Activated T-helper 1 cell treated with anti-CD3 and anti-CD28 coated beads, Interleukin-12 subunit alpha, Interleukin-12 subunit beta, Interleukin-2, Interleukin-4 antibody, amounts not matched to agents 30 ng/mL and 10 ng/mL and 1 ng/mL, durations not matched to agents 14 hours and 24 hours and 36 hours (primary cell): ENCODE measurements at places on chromosomes 5 and 9. TPM values are rescaled to one million over a fixed set of nuclear protein-coding genes. Genes with fewer than 3 reads are reported as not detected.

DNA sequence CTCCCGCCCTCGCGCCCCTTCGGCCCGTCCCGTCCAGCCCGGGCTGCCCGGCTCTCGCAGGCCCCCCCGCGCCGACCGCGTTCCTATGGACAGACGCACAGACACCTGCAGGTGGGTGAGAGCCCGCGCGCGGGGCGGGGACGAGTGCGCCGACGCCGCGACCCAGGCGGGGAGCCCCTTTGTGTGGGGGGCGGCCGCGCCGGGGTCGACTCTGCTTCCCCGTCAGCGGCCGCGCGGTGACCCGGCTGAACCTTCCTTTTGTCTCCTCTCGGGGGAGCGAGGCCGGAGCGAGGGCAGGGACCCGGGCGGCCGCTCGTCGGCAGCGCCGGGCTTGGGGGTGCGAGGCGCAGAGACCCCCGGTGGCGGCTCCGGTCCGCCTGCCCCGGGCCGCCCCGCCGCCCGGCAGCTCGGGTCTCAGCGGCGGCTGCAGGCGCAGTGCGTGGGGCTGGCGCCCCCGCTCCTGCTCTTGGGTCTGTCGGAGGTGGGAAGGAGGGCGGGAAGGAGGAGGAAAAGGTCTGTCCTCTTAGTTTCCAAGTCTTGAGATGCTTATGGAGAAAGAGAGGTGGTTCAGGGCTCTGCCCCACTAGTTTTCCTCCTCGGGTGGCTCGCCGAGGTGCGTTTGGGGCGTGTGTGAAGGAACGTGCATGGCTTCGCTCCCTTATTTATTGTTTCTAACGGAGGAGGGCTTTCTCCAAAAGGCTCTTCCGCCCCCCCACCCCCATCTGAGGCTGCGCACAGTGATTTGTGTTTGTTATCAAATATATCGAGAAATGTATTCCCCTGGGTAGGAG is 576 bp downstream of the KIAA1958 start:
- peaks cover 38% of the 10 kb centered on the region for H3K4me1 ChIP-seq
- H3K27ac ChIP-seq: peak overlapping the region; percentile 85
- H3K36me3 ChIP-seq: peaks cover 5% of the 10 kb centered on the region
- DNase-seq: peak; percentile 22
- peak overlapping the region; percentile 97 for H3K4me3 ChIP-seq

- no peak overlapping the region for H3K27ac ChIP-seq
- no peak overlapping the region for H3K4me3 ChIP-seq
- H3K36me3 ChIP-seq: peaks cover 67% of the 10 kb centered on the region
- H3K4me1 ChIP-seq: peaks cover 18% of the 10 kb centered on the region
- peaks cover 2% of the 10 kb centered on the region for H3K27me3 ChIP-seq
Observed at GRCh38 chr5:175711472-175712312, 53.8 kb downstream of the HRH2 start.

GRCh38 chr9:89138463-89139390 is 39.9 kb downstream of the SHC3 start:
- DNase-seq: no peak
- no peak overlapping the region for H3K27ac ChIP-seq
- H3K4me1 ChIP-seq: no peaks in the 10 kb centered on the region
- H3K36me3 ChIP-seq: no peaks in the 10 kb centered on the region
- peaks cover 4% of the 10 kb centered on the region for H3K27me3 ChIP-seq

DNA sequence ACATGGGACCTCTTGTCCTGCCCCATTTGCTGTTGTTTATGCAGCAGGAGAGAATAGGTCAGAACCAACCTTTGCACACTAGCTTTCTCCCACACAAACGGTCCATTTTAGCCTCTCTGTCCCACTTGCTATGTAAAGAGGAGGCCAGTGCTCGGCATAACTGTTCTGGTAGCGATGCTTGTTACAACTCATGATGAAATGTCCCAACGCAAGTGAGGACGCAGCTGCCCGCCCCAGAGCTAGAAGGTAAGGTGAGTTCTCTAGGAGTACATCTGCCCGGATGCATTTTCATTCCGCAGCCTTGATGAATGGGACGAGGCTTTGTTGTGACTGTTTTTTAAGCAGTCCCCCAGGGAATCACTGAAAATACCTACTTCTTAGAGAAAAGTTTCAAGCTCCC is 14.1 kb downstream of the S1PR3 start:
- H3K36me3 ChIP-seq: no peaks in the 10 kb centered on the region
- H3K4me3 ChIP-seq: no peak overlapping the region
- peaks cover 6% of the 10 kb centered on the region for H3K4me1 ChIP-seq
- H3K27ac ChIP-seq: no peak overlapping the region
- peaks cover 13% of the 10 kb centered on the region for H3K27me3 ChIP-seq
- DNase-seq: no peak

GPX3 gene
- not detected in 2 replicates for total RNA-seq

ZSWIM6 gene
- total RNA-seq: 9.6 TPM in 2 replicates

PHYHD1 gene
- 0.34 and 1.0 TPM in 2 replicates for total RNA-seq
